ENCODE measurements at places on chromosomes 7 and 10.

GRCh38 chr10:120161111-120161510 is 268.6 kb downstream of the SEC23IP start:
- no peak for DNase-seq

DNA sequence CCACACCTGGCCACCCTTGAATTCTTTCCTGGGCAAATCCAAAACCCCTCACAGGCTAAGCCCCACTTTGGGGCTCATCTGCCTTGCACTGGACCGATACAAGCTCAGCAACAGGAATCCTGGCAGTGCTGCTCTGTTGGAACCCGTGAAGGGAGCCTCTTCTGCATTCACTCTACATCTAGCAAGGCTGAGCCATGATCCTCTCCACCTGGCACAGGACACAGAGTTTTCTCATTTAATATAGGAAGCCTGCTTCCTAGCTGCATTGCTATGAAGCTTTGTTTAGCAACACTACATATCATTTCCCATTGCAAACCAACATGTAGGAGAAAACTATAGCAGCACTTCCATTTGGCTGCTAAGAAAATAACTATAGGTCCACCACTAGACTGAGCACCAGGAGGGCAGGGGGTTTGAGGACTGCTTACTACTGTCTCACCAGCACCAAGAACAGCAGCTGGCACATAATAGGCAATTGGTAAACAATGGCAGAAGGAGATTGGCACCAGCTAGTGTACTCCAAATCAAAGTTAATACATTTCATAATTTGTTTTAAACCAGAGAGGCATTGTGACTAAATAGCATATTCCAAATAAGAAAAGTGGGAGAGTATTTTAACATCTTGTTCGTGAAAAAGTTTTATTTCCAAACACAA is 56.1 kb downstream of the CPVL start:
- DNase-seq: no peak

- peak; percentile 67 for DNase-seq
Observed at GRCh38 chr10:95601116-95601719, 40.0 kb upstream of the SORBS1 start.

- DNase-seq: no peak
Observed at GRCh38 chr7:128270826-128271272, 29.8 kb downstream of the LEP start.

GRCh38 chr10:124975977-124976514 is 34.1 kb downstream of the ZRANB1 start:
- DNase-seq: no peak

DNA sequence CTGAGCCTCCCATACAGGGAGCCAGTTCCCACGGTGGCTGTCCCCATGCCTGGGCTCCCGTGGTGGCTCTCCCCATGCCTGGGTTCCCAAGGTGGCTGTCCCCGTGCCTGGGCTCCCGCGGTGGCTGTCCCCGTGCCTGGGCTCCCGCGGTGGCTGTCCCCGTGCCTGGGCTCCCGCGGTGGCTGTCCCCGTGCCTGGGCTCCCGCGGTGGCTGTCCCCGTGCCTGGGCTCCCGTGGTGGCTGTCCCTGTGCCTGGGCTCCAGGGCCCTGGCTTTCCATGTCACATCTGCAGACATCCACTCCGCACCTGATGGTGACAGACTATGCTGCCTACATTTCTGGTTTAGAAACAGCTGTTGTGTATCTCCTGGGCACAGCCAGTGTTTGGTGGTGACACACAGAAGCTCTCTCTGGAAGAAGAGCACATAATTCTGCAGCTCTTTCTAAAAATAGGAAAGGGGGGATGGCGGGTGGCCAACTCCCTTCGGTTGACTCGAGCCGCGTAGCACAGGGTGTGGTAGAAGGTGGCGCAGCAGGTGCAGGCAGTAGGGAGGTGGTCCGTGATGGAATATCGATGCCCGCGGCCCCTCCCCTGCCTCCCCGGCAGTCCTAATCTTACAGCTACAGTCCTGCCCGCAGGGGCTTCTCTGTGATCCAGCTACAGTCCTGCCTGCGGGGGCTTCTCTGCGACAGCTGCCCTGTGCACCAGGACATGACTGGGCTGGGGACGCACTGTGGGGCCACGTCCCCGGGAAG is 251.2 kb downstream of the DNAJB6 start:
- no peak for DNase-seq

DNA sequence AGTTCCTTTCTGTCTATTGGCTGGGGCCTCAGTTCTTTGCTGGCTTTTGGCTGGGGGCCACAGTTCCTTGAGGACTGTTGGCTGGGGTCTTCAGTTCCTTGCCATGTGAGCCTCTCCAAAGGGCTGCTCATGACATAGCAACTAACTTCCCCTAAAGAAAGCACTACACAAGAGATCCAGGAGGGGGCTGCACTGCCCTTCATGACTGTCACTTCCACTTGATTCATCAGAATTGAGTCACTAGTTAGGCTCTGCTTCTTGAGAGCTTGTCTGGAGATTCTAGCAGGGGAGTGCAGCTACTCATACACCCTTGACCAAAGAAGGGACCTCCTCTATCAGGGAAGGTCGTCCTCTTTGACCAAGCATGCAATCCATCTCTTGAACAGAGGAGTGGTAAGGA is 38.0 kb upstream of the MKX start:
- no peak for DNase-seq

DNA sequence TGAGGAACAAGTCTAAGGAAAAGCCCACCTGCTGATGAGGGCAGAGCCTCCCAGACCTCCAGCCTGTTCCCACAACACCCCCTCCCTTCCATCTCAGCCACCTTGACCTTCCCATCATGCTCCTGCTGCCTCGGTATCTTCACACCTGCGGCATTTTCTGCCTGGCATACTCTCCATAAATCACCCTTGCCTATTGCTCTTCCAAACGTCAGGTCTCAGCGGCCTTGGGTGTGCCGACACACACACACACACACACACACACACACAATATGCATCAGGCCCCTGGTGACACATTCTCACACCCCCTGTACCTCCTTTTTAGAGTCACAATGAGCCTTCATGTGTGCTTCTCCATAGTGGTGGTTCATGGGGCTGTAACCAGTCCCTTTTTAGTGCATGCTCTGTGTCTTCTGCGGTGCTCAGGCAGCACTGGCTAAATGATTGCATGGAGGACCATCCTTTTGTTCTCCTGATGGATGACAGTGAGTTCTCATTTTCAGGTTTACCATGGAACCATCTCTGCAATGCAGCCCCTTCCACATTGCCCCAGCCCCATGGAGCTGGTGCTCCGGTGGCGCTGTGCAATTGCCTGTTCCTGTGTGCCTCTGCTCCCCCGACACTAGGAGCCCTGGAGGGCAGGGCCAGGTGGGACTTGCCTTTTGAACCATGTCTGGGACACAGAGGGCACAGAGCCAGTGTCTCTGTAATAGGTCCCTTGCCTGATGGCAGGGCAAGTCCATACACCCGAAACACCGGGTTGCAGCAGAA is 4.5 kb downstream of the ADIRF start:
- DNase-seq: no peak

- no peak for DNase-seq
Observed at GRCh38 chr7:235576-236395, 43.4 kb downstream of the FAM20C start.

DNA sequence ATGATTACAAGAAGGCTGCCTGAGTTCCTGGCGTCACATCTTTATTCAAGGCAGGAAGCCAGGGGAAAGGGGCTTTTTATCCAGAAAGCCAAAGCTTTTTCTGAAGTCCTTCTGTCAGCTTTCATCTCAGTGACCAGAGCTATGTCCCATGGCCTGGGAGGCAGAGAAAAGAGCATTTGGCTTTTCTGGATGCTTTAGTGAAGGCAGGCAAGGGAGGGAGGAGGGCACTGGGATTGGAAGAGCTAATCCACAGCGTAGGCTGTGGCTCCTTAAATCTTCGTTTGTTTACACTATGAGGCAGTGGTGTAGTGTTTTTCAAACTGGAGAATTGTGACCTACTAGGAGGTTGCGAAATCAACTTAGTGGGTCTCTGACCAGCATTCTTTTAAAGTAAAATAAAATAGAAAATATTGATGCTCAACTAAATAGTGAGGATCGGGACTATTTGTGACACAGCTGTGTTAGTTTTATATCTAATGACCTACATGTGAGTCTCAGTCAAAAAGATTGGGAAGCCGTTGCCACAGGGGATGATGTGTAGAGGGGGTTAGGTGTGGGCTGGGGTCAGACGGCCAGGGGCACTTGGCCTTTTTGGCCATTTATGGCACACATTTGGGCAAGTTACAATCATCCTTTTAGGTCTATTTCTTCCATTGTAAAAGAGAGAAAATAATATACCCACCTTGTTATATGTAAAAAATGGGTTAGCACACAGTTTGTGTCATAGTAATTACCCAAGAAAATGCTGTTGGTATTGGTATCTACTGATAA is 14.1 kb downstream of the CRYGN start:
- no peak for DNase-seq

- no peak for DNase-seq
Observed at GRCh38 chr7:108442039-108442568, 14.1 kb downstream of the NRCAM start.

- no peak for DNase-seq
Observed at GRCh38 chr10:24451325-24451820, 242.4 kb downstream of the KIAA1217 start.

DNA sequence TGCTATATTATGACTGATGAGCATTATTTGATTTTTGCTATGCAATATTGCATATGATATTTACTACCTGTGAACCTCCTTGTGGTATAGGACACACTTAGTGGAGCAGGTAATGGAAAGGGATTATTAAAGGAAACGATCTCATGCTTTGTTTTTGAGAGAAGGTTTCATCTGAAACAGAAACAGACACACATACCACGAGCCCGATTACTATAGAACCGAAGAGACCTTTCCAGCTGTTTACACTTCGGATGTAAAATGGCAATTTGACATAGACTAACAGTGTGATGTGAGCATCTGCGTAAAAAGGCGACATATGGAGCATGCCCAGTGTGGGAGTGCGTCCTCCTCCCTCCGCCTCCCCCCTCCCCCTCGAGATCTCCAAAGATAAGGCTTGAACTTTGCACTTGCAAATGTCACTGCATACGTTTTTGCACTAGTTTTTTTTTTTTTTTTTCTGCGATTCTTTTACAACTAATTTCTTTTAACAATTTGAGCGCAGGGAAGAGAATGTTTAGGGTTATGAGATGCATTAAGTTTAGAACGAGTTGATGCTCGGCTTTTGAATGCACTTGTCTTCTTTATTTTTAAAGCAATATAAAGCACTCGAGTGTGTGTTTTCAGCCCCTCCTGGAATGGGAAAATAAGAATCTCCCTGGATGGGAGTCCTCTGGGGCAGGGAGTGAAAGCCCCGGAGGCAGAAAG is 251.0 kb downstream of the NSUN6 start:
- no peak for DNase-seq

DNA sequence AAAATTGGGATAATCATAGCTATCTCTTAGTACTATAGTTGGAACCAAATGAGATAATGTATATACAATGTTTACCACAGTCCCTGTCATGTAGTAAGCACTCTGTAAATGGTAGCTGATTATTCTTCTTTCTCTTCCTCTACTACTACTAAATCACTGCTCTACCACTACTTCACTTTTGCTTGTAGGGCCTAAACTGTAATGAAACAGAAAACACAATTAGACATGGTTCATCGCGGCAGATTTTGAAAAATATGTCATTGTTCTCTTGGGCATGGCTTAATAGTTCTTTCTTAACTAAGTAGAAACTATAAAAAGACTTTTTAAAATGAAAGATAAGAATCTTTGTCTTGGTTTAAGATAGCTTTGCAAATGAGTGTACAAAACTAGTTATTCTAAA is 34.9 kb downstream of the R3HCC1L start:
- no peak for DNase-seq

DNA sequence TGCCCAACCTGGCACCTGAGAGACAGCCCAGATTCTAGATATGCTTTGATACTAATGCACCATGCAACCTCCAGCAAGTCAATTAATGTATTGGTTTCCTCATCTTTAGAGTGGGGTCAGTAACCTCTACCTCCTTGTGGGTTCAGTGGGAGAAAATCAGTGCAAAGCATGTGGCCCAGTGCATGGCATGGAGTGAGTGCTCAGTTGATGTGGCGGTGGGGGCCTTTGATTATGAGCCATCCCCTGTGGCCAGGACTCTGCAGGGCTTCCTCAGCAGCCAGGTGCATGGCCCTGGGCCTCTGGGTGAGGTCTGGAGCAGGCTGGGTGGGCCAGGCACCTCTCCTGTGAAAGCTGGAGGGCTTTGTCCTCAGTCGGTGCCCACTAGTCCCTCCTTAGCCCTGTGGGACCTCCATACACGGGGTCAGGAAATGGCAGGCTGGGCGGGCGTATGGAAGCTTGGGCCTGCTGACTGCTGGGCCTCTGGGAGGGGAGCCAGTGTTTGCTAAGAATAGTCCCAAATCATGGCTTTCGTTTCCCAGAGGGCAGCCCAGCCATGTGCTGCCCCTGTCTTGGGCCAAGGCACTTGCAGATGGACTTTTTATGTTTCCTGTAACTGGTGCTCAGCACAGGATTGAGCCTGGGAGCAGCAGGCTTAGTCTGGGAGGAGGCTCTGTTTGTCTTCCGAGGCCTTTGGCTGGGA is 3.4 kb downstream of the PALD1 start:
- DNase-seq: no peak

- no peak for DNase-seq
Observed at GRCh38 chr10:53135213-53135896, 362.8 kb upstream of the MBL2 start.

DNA sequence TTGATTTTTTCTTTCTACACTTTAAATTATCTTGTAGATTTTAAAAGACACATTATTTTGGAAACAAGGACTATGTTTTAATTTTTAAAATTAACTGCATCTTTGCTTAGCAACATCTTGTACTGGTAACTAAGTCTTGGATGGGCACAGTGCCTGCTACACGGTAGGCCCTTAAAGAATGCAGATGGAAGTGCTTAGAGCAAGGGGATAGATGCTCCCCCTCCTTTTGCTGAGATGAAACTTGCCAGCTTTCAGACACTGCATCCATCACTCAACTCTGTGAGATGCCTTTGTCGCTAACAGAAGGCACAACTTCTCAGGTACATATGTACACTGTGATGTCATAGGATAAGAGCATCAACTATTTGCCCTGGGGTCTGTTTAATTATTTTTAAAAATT is 103.9 kb downstream of the LRRC18 start:
- DNase-seq: no peak

GRCh38 chr10:114380060-114380459 is 24.2 kb downstream of the AFAP1L2 start:
- no peak for DNase-seq
